Daoy (cell line): ENCODE measurements at places on chromosomes 13 and 19.

DNA sequence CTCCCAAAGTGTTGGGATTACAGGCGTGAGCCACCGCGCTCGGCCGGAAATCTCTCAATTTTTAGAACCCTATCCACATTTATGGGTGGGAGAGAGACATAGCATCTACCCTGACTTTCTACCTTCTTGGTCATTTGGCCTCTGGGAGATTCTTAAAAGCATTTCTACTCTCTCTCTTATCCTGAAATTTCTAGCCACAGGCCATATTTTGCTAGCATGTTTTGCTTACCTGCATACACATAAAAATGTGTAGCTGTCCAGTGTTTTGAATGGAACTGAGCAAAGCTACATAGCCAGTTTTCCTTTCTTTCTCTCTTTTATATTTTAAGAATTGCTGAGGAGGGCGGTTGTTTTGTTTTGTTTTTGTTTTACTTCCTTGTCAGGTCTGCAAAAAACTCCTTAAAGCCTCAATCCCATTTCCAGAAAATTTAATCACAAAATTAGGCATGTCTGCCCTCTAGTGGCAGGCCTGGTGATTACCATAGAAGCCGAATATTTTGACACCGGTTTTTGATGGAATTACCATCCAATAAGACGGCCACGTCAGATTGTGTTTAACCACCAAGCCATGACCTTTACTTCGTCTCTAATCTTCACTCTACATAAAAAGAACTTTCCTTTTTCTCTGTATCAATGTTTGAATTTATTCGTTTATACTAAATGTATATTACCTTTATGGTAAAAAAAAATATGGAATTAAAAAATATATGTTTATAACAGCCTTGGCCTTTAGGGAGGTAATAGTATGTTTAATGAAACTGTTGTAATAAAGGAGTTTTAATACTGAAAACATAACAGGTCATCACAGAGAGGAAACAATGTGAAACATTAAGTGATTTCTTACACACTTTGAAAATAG is 34.4 kb upstream of the OXGR1 start:
- DNase-seq = peak; percentile 21

DNA sequence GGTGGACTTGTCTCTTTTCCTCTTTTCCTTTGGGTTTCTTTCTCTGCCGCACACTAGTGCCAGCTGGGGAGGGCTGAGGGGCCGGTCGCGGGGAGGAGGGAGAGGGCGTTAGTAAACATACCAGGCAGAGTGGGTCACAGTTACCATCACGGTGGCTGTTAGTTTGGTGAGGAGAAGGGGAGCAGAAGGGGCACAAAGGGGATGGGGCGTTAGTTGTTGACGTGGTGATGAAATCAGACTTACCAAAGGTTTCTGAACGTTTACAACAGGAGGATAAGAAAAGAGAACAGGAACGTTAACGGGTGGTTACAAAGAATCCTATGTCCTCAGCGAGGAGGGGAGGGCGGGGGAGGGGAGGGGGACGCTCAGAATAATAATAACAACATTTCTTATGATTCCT is 77.9 kb downstream of the PTPRS start:
- DNase-seq = no peak

DNA sequence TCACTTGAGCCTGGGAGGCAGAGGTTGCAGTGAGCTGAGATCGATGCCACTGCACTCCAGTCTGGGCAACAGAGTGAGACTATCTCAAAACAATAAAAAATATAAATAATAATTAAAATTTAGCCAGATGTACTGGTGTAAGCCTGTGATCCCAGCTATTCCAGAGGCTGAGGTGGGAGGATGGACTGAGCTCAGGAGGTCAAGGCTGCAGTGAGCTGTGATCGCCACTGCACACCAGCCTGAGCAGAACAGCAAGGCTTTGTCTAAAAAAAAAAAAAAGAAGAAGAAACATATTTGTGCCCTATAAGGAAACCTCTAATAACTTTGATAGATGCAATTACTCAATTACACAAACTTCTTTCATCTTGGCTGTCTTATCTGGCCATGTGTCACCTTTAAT is 52.3 kb downstream of the ABCC4 start:
- DNase-seq = no peak

DNA sequence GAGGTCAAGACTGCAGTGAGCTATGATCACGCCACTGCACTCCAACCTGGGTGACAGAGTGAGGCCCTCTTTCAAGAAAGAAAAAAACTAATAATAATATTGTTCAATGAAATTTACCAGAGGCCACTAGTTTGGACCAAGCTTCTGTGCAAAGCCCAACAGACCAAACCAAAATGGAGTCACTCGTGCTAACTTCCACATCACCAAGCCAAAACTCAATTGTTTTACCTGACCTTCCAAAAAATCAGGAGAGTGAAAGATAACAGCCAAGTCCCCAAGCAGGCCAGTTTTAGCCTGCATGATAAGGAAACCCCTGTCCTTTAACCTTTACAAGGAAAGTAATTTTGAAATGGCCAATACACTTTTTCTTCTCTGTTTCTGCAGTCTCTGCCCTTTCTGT is 20.0 kb downstream of the LYPD3 start:
- no peak for DNase-seq

DNA sequence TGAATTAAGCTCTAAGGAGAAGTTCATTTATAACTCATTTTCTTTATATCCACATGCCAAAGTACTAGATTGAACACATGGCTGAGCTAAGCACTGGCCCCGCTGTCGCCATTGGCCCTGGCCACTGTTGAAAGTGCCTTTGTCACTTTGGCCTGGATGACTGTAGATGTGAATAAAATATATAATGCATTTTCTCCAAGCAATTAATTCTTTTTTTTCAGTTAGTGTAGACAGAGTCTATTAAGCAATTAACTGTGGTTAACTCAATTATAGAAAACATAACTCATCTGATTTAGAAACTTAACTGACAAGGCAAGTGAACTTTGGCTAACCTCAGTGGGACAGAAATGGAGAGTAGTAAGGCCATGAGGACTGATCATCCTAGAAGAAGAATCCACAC is 965.6 kb downstream of the EFNB2 start:
- DNase-seq = no peak
